ENCODE measurements at places on chromosomes 4 and X.

- DNase-seq: no peak
Measured at GRCh38 chrX:150845091-150845490, 53.4 kb downstream of the CD99L2 start.

DNA sequence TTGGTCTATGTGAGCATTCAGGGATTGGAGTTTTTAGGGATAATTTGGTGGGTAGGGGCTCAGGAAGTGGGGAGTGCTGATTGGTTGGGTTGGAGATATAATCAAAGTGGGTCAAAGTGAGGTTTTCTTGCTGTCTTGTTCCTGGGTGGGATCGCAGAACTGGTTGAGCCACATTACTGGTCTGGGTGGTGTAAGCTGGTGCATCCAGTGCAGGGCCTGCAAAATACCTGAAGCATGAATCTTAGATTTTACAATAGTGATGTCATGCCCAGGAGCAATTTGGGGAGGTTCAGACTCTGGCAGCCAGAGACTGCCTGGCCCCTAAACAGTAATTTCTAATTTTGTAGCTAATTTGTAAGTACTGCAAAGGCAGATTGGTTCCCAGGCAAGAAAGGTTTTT, 665.6 kb upstream of the PRKX start:
- DNase-seq: no peak

- no peak for DNase-seq
Measured at GRCh38 chr4:82848706-82849105, 42.2 kb downstream of the SEC31A start.

GRCh38 chr4:77147079-77147782, 9.8 kb upstream of the CCNG2 start:
- DNase-seq: no peak
